Mucosa of descending colon (tissue), 3 donors: ENCODE measurements at places on chromosomes 4 and X. TPM values are rescaled to one million over a fixed set of nuclear protein-coding genes. Genes with fewer than 3 reads are reported as not detected.
A peak's percentile ranks its signal among the peaks of the same experiment; 100 is the strongest.

GRCh38 chrX:21940356-21940829 is at the start of gene SMS:
TSS of gene SMS (plus strand) at chrX:21940709. CDS start at chrX:21940825, 116 bp downstream.
- peak; percentile 84 for DNase-seq

GRCh38 chr4:139593091-139593564 is 37.1 kb upstream of the SETD7 start:
- DNase-seq = no peak

DNA sequence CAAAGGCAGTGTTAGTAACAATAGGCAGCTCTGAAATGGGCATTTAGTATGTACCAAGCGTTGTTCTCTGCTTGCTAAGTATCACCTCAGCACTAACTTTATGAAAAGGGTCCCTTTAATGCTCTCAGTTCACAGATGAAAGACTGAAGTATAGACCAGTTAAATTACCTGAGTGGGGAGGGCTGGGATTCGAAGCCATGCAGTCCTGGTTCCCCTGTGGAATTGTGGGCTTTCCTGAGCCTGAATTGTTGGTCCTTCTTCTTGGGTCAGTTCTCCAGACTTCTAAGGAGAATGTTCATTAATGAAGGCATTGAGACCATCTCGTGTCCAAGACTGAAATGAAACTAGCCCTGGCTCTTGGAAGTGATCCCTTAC is 7.7 kb upstream of the PRDM8 start:
- DNase-seq = no peak

GRCh38 chrX:29447867-29448266 is 767.5 kb upstream of the MAGEB2 start:
- DNase-seq = no peak

- no peak for DNase-seq
These were observed 29.4 kb downstream of the SASH3 start for GRCh38 chrX:129808829-129809796.

DNA sequence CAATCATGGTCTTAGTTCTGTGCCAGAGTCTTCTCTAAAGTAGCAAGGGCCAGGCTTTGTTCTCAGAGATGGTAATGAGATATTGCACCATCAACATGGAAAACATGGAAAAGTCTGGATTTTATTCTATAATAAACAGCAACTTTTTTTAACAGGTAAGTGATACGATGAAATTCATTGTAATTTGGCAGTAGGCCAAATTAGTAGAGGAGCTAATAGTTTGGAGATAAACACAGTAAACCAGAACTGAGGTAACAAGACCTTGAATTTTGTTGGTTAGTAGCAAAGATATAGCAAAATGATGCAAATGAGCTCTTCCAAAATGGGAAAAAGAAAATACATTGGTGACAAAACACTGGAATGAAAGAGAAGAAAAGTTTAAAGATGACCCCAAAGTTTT is 126.6 kb downstream of the TET2 start:
- no peak for DNase-seq

DNA sequence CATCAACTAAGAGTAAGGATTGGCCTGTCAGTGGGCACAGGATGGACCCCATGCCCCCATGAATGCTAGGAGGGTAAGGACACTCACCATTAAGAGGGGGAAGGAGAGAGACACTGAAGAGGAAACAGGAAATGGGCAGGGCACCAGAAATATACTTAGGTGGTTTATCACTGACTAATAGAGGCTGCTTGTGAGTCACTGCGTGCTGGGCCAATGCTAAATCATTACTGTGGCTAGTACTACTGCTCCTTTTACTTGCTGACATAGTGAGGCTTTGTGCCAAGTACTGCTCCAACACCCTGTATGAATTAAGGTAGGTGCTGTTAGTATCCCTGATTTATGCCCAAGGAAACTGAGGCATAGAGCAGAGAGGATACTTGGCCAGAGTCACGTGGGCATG is 130.4 kb upstream of the FRMPD4 start:
- no peak for DNase-seq

- DNase-seq = no peak
These were observed 38.5 kb downstream of the HPGD start for GRCh38 chr4:174483792-174484191.

DNA sequence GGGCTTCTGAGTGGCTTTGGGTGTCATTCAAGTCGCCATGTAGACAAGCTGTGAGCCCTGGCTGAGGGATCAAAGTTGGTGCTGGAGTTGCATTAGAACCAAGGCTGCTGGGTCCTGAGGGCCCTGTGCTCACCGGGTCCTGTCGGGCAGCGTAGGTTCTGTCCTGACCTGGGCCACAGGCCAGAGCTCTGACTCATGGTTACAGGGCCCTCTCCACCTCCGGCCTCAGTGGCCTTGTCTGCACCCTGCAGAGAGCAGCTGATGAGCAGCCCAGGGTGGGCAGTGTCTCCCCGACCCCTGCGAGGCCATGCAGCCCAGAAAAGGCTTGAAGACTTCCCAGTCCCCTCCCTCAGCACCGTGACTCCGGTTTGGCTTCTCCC is 22.5 kb downstream of the ATP2B3 start:
- DNase-seq = no peak

GRCh38 chr4:36206603-36207311 is 37.6 kb downstream of the ARAP2 start:
- no peak for DNase-seq

DNA sequence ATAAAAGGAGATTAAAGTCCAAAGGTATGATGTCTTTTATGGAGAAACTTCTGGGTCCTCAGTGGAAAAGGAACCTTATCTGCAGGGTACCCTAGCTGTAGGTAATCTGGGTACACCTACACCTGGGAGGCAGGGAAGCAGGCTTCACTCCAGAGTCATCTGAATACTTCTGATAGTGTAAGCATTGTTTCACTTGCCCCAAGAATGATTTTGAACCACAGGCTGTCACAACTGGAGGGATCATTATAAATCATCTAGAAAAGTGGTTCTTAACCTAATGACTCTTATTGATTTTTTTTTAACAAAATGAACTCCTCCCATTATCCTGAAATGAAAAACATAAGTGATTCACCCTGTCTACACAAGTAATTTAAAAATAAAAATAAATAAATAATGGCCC is 44.0 kb upstream of the STK26 start:
- DNase-seq = no peak

CENPVL1 gene
- total RNA-seq = not detected

RRH gene
- total RNA-seq = not detected

GJB1 gene
- 24.2 TPM for total RNA-seq

SMIM10L2A gene
- total RNA-seq = 0.58 TPM

SPANXN3 gene
- total RNA-seq = not detected

VEGFC gene
- 5.3 TPM for total RNA-seq

COQ2 gene
- total RNA-seq = 18.1 TPM

TMEM150C gene
- 1.6 TPM for total RNA-seq

TCP11X2 gene
- total RNA-seq = not detected

TXLNG gene
- total RNA-seq = 8.9 TPM

THAP9 gene
- 2.9 TPM for total RNA-seq

GC gene
- total RNA-seq = 0.29 TPM

GPC4 gene
- 33.5 TPM for total RNA-seq

YY2 gene
- total RNA-seq = 1.9 TPM
